ENCODE measurements at places on chromosomes 6 and 20.

DNA sequence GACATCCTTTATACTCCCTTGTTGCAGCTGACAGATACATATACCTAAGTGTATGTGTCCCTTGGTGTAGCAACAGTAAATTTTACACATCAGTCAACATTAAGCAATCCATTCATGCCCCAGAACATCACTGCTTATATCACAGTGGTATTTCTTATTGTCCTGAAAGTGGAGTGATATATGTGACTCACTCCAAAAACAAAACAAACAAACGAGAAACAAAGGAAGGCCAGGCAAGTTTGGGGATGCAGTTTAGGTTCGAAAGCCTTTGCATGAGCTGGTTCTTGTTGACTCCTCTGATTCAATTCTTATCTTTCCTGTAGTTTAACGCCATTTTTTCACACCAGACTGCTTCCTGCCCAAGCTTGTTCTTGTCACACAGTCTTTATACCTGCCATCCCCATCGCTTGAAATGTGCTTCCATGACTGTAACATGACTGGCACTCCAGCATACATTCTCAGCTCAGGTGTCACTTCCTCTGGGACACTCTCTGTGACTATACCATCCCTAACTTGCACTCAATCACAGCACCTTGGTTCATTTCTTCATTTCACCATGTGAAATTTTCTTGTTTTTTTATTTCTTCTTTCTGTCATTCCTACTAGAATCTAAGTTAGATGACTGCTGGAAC, 125.0 kb upstream of the TSHZ2 start:
- no peak for DNase-seq

DNA sequence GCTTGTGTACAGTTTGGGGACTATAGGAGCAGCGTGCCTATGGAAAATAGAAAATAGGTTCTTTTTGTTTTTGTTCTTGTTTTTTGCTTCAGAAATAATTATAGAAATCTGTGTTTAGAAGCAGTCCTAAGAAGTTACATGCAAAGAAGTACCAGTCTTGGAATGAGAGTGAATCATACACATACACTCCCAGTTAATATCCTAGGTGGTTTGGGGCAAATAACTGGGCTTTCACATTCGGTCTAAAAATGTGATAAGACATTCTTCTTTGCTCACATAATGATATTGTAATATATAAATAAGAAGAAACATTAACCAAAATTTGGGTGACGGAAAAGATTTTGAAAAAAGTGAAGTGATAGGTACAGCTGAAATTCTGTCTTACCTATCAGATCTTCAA, 61.0 kb downstream of the ENPP1 start:
- DNase-seq = no peak

GRCh38 chr6:31763619-31763940, 1.1 kb downstream of the SAPCD1 start:
- DNase-seq = peak; percentile 32

GRCh38 chr6:126266664-126267063, 73.3 kb upstream of the CENPW start:
- DNase-seq = no peak

DNA sequence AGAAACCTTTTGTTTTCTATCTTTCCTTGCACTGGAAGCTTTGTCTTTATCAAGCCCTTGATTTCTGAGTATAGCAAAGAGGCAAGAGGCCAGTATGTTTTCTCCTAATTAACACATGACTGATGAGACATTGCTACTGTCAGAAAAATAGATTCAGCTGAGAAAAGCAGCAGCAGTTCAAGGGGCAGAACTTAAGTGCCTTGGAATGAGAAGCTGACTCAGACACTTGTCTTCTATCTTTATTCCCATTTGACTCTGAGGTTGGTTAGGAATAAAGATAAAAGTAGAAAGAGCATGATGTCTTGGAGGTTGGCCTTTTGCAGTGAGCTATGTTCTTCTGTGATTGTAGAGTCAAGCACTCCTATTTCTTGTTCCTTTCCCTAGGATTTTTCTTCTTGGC, 79.1 kb upstream of the MAN1A1 start:
- DNase-seq = no peak

Measured in HTR-8/SVneo (cell line).